GM23338 (cell line): ENCODE measurements at places on chromosomes 2 and 18. TPM values are rescaled to one million over a fixed set of nuclear protein-coding genes. Genes with fewer than 3 reads are reported as not detected.
A peak's percentile ranks its signal among the peaks of the same experiment; 100 is the strongest.

DNA sequence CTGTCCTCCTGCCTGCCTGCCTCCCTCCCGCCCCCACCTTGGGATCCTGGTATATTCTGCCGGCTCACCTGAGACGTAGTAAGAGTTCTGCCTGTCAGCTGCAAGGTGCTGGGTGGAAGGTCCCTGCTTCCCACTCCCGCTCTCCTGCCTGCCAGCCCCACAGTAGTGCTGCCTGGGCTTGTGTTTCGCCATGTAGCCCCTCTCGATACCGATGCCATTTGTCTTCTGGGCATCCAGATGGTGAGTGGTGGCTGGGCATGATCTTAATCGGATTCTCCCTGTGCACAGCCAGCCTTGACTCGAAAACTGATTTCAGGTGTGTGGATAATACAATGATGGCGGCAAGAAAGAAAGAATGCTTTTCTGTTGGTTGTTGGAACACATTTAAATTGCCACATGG, 184.9 kb downstream of the AGAP1 start:
- no peak overlapping the region for H3K4me3 ChIP-seq
- H3K4me1 ChIP-seq, result peaks cover 5% of the 10 kb centered on the region; the same call in 1 of the 2 replicates
- H3K27ac ChIP-seq, result no peak overlapping the region
- H3K27me3 ChIP-seq, result no peaks in the 10 kb centered on the region
- no peaks in the 10 kb centered on the region for H3K36me3 ChIP-seq

DNA sequence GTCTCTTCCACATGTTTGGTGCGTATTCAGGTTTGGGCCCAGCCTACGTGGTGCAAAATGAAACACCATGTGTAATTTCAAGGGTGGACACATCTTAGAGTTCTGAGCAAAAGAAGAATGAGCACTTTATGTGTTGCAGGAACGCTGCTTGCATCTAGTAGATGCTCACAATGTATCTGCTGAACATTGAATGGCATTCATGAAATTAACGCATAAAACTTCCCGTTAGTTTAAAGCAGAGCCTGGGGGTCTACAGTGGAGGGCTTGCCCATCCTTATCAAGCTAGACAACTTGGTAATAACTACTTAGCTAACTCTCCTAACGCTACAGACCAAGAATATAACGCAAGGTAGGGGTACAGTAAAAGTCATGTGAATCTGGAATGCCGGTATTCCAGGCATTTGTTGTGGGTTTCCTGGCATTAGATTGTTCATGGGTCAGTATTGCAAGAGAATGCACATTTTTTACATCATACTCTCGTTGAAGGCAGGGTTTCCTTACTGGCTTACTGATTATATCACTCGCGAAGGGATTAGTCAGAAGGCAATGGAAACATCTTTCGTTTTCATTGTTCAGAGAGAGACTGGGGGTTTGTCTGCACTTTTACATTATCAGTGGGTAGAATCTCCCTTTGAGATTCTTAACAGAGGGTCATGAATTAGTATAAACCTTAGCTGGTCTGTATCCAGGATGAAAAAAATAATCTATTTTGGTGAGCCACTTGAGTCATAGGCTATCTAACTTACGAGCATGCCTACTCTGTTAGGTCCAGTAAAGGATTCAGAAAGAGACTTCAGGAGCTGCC, 229.5 kb upstream of the EPAS1 start:
- H3K27me3 ChIP-seq, result no peaks in the 10 kb centered on the region
- no peak for DNase-seq
- no peaks in the 10 kb centered on the region for H3K36me3 ChIP-seq
- H3K4me3 ChIP-seq, result no peak overlapping the region

GRCh38 chr2:234795272-234795920, 156.4 kb upstream of the SH3BP4 start:
- no peaks in the 10 kb centered on the region for H3K36me3 ChIP-seq
- no peaks in the 10 kb centered on the region for H3K27me3 ChIP-seq
- DNase-seq, result no peak
- H3K4me3 ChIP-seq, result no peak overlapping the region
- H3K27ac ChIP-seq, result no peak overlapping the region
- peaks cover 14% of the 10 kb centered on the region for H3K4me1 ChIP-seq

- no peaks in the 10 kb centered on the region; the same call in 1 of the 2 replicates for H3K36me3 ChIP-seq
- no peak overlapping the region for H3K4me3 ChIP-seq
- no peak overlapping the region for H3K27ac ChIP-seq
- H3K27me3 ChIP-seq, result no peaks in the 10 kb centered on the region
Observed at GRCh38 chr18:577643-578375, 2.4 kb upstream of the CETN1 start.

Gene CABLES1
- 8.8 and 12.4 TPM in 2 replicates for total RNA-seq

Gene SEPTIN10
- total RNA-seq, result 84.5 and 85.1 TPM in 2 replicates

DNA sequence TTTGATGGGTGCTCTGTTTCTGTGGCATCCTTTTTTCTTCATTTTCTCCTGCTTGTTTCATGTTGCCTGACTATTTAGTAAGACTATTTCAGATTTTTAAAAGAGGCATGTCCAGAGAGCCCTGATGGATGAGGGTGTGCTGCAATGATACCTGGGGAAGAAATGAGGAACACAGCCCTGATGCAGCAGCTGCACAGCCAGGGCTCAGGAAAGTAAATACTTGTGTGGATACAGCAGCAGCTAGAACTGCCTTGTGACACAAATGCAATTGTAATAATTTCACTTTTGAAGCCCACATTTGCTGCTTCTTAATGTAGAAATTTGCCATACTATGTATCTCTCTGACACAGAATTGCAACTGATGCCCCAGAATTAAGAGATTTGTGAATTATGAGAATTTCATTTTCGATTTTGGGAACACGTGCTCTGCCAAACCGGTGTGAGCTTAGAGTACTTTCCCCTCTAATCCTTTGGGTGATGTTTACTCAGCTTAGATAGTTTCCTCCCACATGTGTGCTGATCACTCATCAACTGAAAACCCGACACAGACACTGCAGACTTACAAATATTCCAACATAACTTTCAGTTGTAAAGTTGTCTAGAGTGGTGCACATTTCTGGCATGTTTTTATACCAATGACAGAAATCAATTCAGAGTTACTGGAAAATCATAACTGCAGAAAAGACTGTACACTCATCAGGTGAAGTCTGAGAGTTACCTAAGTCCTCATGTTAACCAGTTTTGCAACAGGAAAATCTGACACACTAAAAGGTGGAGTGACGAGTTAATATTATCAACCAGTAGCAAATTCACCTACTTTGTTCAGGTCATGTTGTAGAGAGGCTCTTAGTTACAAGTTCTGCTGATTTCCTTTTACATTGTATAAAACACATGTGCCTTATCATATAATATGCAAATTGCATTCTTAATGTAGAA, 383.4 kb downstream of the CBLN2 start:
- no peak for DNase-seq
- H3K4me1 ChIP-seq, result no peaks in the 10 kb centered on the region
- no peak overlapping the region for H3K4me3 ChIP-seq
- peaks cover 5% of the 10 kb centered on the region for H3K36me3 ChIP-seq
- H3K27ac ChIP-seq, result no peak overlapping the region

GRCh38 chr2:136113209-136113971, 4.6 kb downstream of the CXCR4 start:
- H3K4me1 ChIP-seq, result peaks cover 6% of the 10 kb centered on the region
- no peaks in the 10 kb centered on the region for H3K36me3 ChIP-seq
- DNase-seq, result no peak
- no peak overlapping the region for H3K4me3 ChIP-seq

DNA sequence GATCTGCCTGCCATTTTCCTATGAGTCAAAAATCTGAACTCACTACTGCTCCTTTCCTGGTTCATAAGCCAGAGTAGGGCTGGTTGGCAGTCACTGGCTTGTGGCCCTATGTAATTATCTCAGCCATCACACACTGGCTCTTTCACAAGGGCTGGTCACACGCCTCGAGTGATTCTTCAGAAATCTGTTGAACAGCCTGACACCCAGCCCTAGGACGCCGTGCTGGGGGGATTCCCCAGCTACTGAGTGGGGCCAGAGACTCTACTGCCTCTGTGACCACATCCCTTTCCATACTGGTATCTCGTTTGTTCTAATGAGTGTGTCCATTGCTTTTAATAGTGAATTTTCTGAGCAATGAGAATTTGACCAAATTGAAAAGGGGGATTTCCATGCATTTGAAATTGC, 45.8 kb upstream of the RBM44 start:
- H3K27ac ChIP-seq, result no peak overlapping the region
- H3K36me3 ChIP-seq, result peaks cover 34% of the 10 kb centered on the region
- no peak for DNase-seq
- no peaks in the 10 kb centered on the region for H3K4me1 ChIP-seq

DNA sequence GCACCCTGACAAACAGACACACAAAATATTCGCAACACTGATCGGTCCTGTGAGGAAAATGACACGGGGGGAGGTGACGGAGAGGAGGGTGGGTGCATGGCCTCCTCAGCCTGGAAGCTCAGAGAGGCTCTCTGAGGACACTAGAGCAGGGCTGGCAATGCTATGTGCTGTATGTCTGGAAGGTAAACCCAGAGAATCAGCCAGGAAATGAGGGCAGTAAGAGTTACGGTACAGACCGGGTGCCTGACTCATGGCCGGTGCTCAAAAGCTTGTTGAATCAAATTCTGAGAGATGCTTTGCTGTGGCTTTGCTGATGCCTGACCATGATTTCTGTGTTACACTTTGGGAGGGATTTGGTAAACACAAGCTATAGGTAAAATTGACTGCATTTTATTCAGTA, 81.9 kb downstream of the CCDC93 start:
- no peak overlapping the region for H3K4me3 ChIP-seq
- no peak overlapping the region for H3K27ac ChIP-seq
- H3K36me3 ChIP-seq, result peaks cover 4% of the 10 kb centered on the region; the same call in 1 of the 2 replicates
- DNase-seq, result no peak

DNA sequence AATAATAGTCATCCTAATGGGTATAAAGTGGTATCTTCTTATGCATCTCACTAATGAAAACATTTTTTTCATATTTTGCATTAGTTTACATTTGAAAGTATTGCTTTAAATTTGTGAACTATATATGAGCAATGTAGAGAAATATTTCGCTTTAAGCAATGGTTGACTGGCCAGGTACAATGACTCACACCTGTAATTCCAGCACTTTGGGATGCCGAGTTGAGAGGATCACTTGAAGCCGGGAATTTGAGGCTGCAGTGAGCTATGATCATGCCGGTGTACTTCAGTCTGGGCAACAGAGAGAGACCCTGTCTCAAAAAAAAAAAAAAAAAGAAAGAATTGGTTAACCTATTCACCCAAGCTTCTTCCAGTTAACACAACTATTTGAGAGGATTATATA, 15.1 kb downstream of the ZCCHC2 start:
- H3K27ac ChIP-seq, result no peak overlapping the region
- no peak overlapping the region for H3K4me3 ChIP-seq
- H3K4me1 ChIP-seq, result no peaks in the 10 kb centered on the region
- no peaks in the 10 kb centered on the region for H3K27me3 ChIP-seq

GRCh38 chr2:240670402-240670801, 12.3 kb downstream of the AQP12B start:
- H3K27me3 ChIP-seq, result peaks cover 26% of the 10 kb centered on the region
- H3K4me1 ChIP-seq, result no peaks in the 10 kb centered on the region
- H3K4me3 ChIP-seq, result no peak overlapping the region
- no peaks in the 10 kb centered on the region for H3K36me3 ChIP-seq

- H3K4me1 ChIP-seq, result peaks cover 6% of the 10 kb centered on the region; the same call in 1 of the 2 replicates
- H3K27me3 ChIP-seq, result no peaks in the 10 kb centered on the region
- no peaks in the 10 kb centered on the region for H3K36me3 ChIP-seq
- H3K27ac ChIP-seq, result no peak overlapping the region
- DNase-seq, result peak; percentile 77
- H3K4me3 ChIP-seq, result no peak overlapping the region
Observed at GRCh38 chr2:191030521-191031154, 16.7 kb upstream of the STAT1 start.

DNA sequence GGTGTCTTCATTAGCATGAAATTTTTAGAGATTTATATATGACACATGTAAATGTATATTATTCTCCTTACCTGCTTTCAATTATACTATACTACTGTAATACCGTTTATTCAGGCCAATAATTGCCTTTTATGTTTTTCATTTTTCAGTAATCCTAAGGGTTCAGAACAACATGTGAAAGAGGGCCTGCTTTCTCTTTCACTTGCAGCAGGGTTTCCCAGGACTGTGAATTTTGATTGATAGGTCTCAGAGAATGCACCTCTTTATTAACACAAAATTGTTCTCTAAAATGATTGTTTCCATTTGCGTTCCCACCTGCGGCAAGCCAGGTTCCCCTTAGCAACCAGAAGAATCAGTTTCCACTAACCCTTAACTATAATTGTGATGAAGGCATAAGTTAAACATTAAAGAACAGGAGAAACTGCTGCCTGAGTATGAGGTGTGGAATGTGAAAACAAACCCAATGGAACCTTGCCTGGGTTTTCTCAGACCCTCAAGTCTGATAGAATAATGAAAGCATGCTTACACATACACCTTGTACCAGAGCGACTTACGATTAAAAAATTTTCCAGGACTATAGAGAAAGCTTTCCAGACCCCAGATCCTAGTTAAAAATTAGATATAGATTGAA, 1591.2 kb upstream of the LRRTM1 start:
- H3K4me1 ChIP-seq, result peaks cover 4% of the 10 kb centered on the region; the same call in 1 of the 2 replicates
- no peaks in the 10 kb centered on the region for H3K36me3 ChIP-seq
- no peak overlapping the region for H3K4me3 ChIP-seq
- H3K27me3 ChIP-seq, result no peaks in the 10 kb centered on the region

Gene ALK
- total RNA-seq, result 0.16 and 0.35 TPM in 2 replicates

GRCh38 chr2:122873951-122874350, 1118.5 kb downstream of the TSN start:
- no peak overlapping the region for H3K27ac ChIP-seq
- no peaks in the 10 kb centered on the region for H3K27me3 ChIP-seq
- no peak overlapping the region for H3K4me3 ChIP-seq
- DNase-seq, result no peak

DNA sequence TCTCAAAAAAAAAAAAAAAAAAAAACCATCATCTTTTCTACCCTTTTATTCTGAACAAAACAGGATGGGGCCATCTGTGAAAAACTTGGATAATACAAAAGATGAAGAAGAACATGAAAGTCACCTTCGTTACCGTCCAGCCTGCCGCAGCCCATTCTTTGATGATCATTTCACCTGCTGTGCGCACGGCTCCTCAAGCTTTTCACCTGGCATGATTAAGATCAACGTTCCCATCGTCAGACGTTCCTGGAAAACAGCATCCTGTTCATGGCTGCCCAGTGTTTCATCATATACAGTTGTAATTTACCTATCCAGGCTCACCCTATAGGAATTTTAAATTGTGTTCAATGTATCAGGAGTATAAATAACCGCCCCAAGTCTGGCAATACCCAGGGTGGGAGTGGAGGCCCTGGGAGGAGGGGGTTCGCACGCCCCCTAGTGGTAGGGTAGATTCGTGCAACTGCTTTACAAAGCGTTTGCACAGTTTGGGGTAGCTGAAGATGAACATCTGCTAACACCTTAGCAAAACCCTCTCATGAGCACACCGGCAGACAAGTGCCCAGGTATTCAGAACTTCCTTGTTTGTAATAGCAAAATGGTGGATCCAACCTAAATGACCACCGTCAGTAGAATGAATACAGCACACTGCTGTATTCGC, 49.0 kb upstream of the GLI2 start:
- no peak overlapping the region for H3K4me3 ChIP-seq
- H3K36me3 ChIP-seq, result no peaks in the 10 kb centered on the region
- DNase-seq, result no peak
- H3K27me3 ChIP-seq, result peaks cover 3% of the 10 kb centered on the region; the same call in 1 of the 2 replicates
